ENCODE measurements at places on chromosomes 1 and 21. TPM values are rescaled to one million over a fixed set of nuclear protein-coding genes. Genes with fewer than 3 reads are reported as not detected.

The OSCP1 gene
- total RNA-seq = 9.2 TPM

The SYT14 gene
- 0.35 TPM for total RNA-seq

The SH3BGR gene
- total RNA-seq = 3.1 TPM

The KIF21B gene
- 0.12 TPM for total RNA-seq

The ETNK2 gene
- 12.7 TPM for total RNA-seq

The KLF17 gene
- total RNA-seq = not detected

The DENND2C gene
- total RNA-seq = 5.7 TPM

The S100A6 gene
- 1,509 TPM for total RNA-seq

The F5 gene
- not detected for total RNA-seq

The PSRC1 gene
- total RNA-seq = 5.3 TPM

The IFI16 gene
- total RNA-seq = 79.1 TPM

The DMRTA2 gene
- not detected for total RNA-seq

The TCHH gene
- total RNA-seq = not detected

The AQP10 gene
- total RNA-seq = not detected

The CASQ2 gene
- total RNA-seq = not detected

The LEFTY2 gene
- total RNA-seq = not detected

All from pericardium fibroblast (primary cell).